ENCODE measurements at places on chromosomes 12 and 14.

- DNase-seq, result peak; percentile 86
Observed at GRCh38 chr12:52005903-52006703, 643 bp upstream of the TAMALIN start.

GRCh38 chr14:96086574-96087077, 47.5 kb downstream of the C14orf132 start:
- DNase-seq, result no peak

- DNase-seq, result no peak
Observed at GRCh38 chr14:61535032-61535431, 160.3 kb upstream of the HIF1A start.

DNA sequence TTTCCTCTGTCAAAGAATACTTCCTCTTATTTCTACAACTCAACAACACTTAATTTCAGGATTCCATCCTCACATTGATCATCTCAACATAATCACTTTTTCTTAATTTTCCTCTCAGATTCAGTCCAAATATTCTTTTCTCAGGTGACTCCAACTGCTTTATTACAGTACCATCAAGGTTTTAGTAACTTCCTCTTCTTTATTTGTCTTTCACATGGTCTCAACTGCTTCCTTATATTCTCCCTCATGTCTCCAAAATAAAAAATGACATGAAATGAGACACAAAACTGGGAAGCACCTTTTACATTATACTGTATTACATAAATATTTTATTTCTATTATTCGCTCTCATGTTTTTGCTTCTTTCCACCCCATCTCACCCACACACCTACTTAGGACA, 55.5 kb downstream of the PPP2R5E start:
- DNase-seq, result no peak

- no peak for DNase-seq
Observed at GRCh38 chr12:4215229-4216186, 58.1 kb upstream of the CCND2 start.

GRCh38 chr12:15808250-15808649, 19.1 kb upstream of the EPS8 start:
- DNase-seq, result no peak

GRCh38 chr12:17992002-17992656, 97.9 kb downstream of the RERGL start:
- DNase-seq, result peak; percentile 80

DNA sequence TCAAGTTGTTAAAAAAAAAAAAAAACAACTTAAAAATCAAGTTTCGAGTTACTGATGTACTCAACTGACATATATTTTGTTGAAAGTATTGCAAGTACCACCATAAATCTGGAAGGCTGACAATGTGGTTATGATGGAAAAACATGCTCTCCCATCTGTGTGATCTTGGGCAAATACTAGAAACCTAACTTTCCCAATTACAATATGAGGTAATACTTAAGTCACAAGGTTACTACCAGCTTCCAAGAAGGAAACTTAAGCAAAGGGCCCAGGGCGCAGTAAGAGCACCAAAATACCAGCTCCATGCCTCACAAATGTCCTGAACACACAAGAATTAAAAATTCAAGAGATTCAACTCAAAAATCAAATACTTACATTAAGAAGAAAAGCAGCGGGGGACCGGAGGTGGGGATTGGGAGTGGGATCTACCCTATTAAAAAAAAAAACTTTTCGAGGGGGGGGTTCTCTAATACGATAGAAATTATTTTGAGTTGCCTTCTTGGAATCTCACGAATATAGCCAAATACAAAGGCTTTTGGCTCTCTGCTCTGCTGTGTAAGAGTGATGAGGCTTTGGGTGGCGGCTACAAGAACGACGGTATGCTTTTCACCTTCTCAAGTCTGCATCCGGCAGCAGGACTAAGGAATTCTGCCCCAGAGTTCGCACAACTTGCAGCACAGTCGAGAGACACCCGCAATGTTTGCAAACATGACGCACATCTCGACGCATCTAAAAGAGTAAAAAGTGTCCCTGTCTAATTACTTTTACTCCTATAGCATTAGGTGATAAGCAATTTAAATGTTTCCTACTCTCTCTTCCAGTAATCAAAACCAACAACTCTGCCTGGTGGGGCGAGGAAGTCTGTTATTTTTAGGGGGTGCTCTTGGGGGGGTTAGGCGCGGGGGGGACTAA, 1.1 kb downstream of the SAV1 start:
- peak; percentile 83 for DNase-seq
